ENCODE measurements at places on chromosomes 3 and 15. TPM values are rescaled to one million over a fixed set of nuclear protein-coding genes. Genes with fewer than 3 reads are reported as not detected.

CHST2 gene
- 37.1 TPM for total RNA-seq

OXSR1 gene
- total RNA-seq, result 42.6 TPM

LRRC3B gene
- 0.45 TPM for total RNA-seq

COL6A5 gene
- total RNA-seq, result not detected

C3orf49 gene
- total RNA-seq, result not detected

DNA sequence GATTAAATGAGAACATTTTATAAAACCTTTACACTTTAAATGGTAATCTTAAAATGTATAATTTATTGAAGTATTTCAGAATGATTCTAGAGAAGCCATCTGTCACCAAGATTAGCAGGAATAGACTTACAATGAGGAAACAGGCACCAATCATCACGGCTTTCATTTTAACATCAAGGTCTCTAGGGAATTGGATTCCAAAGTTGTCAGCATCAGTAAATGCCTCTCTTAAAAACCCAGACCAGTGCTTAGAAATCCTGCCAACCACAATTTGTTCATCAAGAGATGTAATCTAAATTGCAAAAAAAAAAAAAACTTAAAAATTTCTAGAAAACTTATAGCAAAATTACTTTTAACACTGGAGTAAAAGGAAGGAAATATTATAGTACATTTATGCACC is 20.3 kb downstream of the PLSCR2 start:
- no peak for DNase-seq

- DNase-seq, result no peak
Measured at GRCh38 chr15:80710635-80711554, 15.8 kb downstream of the ABHD17C start.

GRCh38 chr3:89098964-89099585 is 8.3 kb upstream of the EPHA3 start:
- no peak for DNase-seq

GRCh38 chr15:39270221-39270855 is 310.5 kb upstream of the THBS1 start:
- DNase-seq, result no peak

DNA sequence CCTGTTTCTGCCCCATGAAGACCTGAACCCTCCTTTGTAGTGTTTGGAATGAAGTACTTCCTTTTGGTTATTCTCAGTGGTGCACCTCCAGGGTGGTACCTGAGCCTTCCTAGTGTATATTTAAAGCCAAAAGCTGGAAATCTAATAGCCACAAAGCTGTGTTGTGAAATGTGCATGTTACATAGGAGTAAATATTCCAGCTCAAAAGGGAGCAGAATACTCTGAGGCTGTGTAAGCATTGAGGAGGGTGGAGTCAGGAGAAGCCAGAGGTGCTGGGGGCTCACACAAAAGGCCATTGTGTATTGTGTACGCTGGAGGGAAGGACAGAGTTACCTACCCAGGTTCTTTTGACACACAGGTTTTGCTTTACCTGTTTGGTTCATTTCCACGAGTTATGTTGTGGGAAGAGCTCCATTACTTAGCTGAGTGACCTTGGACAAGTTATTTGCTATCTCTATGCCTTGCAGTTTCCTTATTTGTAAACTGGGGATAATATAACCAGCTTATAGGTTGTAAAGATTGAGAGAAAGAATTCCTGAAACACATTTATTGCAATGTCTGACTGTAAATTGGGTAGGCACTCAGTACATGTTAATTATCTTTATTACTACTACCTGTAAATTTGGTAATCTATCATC is 24.7 kb downstream of the GPR171 start:
- no peak for DNase-seq

DNA sequence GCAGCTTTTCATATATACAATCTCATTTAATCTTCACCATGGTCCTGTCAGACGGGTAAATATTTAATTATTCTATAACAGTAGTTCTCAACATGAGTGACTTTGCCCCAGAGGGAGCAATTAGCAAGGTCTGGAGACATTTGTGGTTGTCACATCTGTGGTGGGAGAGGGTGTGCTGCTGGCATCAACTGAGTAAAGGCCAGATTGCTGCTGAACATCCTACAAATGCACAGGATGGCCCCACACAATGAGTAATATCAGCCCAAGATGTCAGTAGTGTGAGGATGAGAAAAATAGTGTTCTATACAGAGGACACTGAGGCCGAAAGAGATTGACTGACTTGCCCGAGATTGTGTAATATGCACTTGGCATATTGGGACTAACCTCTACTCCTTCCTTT is 156.0 kb downstream of the AGBL1 start:
- no peak for DNase-seq

GRCh38 chr3:178634975-178635374 is 98.7 kb downstream of the KCNMB2 start:
- no peak for DNase-seq

DNA sequence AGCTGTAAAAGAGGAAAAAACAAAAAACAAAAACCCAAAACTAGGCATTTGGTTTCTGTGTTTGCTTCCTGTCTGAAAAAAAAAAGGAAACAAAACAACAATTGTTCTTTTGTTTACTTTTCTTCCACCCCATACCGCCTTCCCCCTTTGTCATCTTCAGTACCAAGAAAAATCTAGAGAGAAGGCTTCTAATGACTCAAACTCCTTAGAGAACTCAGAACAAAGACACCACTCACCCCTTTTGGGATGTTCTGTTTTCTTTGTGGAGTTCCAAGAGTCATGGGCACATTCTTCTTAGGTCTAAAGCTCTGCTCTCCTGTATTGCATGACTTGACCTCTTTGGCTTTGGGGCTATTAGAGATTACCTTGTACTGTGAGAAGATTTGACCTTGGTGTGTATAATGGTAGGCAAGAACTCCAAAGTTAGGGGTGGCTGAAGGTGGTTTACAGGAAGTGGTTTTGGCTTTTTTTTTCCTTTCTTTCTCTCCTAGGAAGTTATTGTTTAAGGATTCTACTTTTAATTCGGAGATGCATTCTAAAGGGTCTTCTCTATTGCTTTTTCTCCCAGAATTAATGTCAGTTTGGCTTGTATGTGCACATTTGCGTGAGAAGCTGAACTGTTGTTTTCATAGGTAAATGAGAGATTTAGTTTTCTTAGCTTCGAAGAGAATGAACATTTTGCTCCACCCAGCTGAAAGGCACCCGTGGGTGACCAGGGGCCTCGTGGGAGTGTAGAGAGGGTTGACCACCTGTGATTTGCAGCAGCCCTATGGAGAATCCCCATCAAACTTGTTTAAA is 39.5 kb upstream of the ZBTB20 start:
- no peak for DNase-seq

GRCh38 chr3:16337856-16338540 is 73.0 kb downstream of the OXNAD1 start:
- no peak for DNase-seq

- no peak for DNase-seq
Measured at GRCh38 chr3:133835961-133836360, 30.3 kb downstream of the SRPRB start.

DNA sequence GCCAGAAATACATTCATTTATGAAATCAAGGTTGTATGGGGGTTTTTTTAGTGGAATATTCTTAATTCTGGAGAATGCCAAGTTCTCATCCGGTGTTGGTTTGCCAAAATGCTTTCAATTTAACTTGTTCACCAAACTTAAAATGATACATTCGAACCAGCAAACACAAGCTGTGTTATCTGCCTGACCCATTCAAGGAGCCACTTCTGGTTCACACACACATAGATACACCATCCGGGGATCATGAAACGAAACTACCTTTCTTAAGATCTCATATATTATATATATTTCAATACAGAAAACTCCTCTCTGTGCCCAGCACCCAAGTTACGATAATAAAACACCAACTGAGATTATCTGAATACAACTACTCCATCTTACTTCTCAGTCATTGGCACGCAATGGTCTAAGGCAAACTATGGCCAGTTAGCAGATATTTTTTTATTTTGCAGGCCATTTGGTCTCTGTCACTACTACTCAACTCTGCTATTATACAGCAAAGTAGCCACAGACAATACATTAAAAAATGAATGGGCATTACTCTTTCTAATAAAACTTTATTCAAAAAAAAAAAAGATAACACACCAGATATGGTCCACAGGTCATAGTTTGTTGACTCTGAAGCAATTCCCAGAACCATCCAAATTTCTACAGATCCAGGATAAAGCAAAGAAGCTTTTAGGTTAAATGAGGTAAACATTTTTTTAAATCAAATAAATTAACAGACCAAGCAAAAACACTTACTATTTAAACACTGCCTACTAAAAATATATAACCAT is 89.6 kb downstream of the TBL1XR1 start:
- DNase-seq, result no peak

- no peak for DNase-seq
Measured at GRCh38 chr3:126005951-126006350, 37.0 kb downstream of the ROPN1B start.

DNA sequence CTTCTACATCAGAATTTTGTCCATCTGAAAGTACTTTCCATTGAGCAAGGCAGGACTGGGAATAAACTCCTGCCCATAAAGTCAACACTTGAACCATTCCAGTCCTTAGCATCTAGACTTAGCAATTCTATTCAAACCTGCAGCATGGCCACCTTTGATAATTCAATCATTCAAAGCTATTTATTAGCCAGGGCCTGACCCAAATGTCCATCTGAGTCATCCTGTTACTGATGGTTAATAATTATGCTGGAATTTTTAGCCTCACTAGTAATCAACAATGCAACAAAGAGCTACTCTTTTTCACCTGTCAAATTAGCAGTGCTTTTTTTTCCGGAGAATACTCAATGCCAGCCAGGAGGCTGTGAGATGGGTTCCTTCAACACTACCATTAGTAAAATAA is 72.7 kb upstream of the SNRK start:
- no peak for DNase-seq

Data from sciatic nerve (tissue), 2 donors.